Gastroesophageal sphincter (tissue), 4 donors: ENCODE measurements at places on chromosomes 4 and X. TPM values are rescaled to one million over a fixed set of nuclear protein-coding genes. Genes with fewer than 3 reads are reported as not detected.

Gene NPFFR2
- total RNA-seq: not detected

Gene BEX2
- 7.1 TPM for total RNA-seq

Gene PGAM4
- total RNA-seq: not detected

Gene AKAP4
- not detected for total RNA-seq

Gene SYN1
- not detected for total RNA-seq

Gene PDLIM3
- 1,875 TPM for total RNA-seq

Gene PPP1R2C
- not detected for total RNA-seq

Gene TACR3
- not detected for total RNA-seq

Gene MAGEC1
- total RNA-seq: not detected

Gene ARR3
- total RNA-seq: not detected

Gene BMP3
- total RNA-seq: 24.5 TPM
